ENCODE measurements at places on chromosomes 5 and 9.

DNA sequence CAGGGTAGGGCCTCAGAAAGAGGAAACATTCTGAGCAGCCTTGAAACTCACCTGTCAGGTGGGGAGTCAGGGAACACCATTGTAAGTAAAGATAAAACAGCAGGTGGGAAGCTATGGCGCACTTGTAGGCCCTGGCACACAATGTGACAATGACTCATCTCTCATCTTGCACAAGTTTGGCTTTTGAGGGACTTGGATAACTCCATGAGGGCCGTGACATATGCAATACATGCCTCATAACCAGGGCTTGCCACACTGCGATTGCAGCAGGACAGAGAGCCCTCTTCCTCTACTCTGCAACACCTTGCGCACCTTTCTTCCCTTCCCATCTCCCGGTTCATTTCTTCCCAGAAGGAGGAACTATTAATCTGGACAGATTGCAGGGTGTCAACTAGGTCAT lies 144.9 kb downstream of the CEP120 start:
- no peak for DNase-seq

DNA sequence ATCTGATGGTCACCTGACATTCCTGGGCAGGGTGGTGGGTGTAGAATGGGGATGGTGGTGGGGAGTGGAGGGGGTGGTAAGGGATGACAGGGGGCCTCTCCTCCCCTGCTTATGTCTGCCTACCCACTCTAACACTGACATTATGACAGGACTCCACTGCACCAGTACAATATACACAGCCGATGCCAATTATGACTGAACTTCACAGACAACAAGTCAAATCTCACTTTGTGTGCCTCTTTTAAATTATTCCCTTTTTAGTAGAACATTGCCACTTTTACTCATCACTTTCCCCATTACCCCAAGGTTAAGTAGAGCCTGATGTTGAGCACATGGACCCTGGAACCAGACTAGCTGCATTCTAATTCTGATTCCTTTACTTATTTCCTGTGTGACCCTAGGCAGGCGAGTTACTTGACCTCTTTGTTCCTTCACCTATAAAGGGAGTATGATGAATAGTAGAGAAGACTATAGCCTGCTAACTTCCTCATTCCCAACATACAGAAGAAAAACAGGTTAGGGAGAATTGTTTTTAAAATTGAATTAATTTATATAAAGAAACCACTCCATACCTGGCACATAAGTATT lies 464.7 kb downstream of the DMRT2 start:
- DNase-seq, result no peak

GRCh38 chr5:179772351-179772750 lies 21.4 kb upstream of the LTC4S start:
- DNase-seq, result no peak

GRCh38 chr9:36163786-36164170 lies 5.4 kb upstream of the CCIN start:
- no peak for DNase-seq

- DNase-seq, result no peak
Measured at GRCh38 chr5:33180900-33181299, 259.9 kb upstream of the TARS1 start.

DNA sequence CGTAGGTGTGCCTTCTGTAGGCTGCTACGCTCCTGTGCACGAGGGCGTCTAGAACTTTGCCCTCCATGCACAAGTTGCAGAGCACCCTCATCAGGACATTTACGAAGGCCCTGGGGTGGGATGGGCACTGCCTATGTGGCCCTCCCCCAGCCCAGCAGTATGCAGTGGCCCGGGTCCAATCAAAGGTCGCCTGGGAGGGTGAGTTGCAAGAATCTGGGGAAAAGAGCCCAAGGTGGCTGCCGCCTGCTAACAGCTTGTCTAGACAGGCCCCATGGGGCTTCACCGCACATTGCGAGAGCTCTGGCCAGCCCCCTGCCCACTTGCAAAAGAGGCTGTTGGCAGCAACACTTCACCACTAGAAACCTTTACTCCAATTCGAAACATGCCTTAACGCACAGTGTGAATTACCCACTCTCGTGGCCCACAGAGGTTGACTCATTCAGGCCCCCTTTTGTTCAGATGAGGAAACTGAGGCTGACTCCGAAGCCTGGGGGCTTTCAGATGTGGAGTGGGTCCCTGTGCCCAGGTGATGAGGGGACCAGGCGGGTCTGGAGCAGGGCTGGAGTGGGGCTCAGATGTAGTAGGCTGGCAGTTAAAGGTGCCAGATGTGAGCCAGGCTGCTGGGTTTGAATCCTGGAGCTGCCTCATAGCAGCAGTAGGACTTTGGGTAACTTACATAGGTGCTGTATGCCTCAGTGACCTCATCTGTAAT lies 31.8 kb upstream of the IL17B start:
- no peak for DNase-seq

DNA sequence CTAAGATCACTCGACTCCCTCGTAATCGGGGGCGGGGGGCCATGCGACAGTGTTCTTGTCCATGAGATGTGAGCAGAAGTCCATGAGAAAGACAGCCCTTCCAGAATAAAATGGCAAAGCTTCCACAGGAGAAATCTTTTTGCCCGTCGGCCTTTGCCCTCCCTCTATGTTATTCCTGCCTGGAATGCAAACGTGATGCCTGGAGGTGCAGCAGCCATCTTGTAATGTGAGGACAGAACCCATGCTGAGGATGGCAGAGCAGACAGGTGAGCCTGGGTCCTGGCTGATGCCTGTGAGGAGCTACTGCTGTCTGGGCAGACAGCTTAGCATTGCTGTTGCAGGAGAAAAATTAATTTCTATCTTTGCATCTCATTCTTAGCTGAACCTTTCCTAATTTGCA lies 17.2 kb downstream of the MED10 start:
- DNase-seq, result no peak

DNA sequence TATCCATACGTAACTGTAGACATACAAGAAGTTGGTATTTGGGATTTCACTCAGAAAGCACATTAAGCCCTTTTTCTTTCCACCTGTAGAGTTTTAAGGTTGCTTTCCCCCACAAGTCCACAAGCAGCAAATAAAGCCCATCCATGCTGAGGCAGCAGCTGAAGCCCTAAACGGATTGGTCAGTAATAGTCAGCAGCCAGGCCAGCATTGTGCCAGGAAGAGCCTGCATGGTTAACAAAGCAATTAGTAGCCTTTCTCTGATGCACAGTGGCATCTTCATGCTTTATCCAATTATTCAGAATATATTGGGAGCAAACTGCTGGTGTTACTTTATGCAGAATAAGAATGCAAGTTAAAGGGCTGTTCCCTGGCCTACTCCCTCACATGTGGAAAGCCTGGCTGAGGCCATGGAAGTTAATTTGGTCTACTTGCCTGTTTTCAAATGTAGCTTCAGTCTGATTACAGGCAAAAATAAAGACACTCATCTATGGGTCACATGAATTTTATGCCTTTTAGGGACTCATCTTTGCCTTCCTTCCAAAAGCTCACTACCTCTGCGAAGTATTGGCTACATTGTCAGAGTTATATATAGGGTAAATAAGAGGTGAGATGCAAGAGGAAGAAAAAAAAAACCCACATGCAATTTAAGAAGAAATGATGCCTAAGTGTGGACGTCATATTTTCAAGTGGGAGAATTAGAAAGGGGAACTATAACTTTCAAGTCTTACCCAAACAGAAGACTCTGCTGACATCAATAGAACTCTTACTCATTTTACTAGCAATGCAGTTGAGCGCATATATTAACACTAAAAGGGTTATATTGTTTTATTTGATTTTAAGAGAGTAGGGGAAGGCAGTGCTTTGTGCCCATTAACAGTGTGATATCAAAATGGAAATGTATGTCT lies 15.9 kb downstream of the EBF1 start:
- DNase-seq, result no peak

DNA sequence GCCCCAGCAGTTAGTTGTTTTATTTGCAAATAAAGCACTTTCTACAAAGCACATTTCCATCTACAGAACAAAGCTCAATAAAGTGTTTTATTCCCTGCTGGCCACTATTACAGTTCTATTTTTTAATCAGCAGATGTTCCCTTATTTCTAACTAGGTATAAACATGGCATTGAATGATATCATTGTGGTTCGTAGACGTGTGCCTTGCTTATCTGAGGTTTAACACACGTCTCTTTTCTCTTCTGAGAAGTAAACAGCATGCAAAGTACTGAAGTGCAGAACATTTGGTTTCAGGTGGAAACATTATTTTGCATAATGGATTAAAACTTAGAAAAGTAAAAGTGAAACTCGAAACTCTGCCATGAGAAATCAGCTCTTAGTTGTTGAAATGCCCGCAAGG lies 1989.3 kb upstream of the WWC1 start:
- no peak for DNase-seq

GRCh38 chr9:76537150-76537646 lies 78.2 kb downstream of the GCNT1 start:
- peak; percentile 26 for DNase-seq

GRCh38 chr5:73999297-73999696 lies 373.3 kb downstream of the ARHGEF28 start:
- DNase-seq, result no peak

DNA sequence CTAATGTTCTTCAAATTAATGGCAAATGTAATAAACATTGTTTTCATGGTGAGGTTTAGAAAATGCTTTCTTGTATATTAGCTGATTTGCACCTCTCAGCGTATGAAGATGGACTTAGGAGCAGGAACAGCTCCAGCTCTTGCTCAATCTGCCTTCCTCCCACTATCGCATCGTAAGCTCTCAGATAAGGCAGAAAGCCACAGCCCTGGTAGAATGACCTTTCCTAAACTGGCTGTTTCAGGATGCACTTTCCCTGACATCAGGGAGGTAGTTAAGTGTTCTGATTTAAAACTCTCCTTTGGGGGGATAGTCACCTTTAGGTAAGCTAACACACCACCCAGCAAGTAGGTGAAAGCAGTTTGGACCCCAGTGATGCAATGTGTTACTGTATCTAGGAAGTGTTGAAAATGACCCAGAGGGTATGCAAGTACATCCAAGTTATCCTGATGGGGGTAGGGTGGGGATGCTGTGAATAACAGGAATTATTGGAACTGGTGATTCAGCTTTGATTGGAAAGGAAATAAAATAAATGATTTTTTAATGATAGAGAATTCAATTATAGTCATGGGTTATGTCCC lies 72.3 kb downstream of the LMNB1 start:
- DNase-seq, result no peak

DNA sequence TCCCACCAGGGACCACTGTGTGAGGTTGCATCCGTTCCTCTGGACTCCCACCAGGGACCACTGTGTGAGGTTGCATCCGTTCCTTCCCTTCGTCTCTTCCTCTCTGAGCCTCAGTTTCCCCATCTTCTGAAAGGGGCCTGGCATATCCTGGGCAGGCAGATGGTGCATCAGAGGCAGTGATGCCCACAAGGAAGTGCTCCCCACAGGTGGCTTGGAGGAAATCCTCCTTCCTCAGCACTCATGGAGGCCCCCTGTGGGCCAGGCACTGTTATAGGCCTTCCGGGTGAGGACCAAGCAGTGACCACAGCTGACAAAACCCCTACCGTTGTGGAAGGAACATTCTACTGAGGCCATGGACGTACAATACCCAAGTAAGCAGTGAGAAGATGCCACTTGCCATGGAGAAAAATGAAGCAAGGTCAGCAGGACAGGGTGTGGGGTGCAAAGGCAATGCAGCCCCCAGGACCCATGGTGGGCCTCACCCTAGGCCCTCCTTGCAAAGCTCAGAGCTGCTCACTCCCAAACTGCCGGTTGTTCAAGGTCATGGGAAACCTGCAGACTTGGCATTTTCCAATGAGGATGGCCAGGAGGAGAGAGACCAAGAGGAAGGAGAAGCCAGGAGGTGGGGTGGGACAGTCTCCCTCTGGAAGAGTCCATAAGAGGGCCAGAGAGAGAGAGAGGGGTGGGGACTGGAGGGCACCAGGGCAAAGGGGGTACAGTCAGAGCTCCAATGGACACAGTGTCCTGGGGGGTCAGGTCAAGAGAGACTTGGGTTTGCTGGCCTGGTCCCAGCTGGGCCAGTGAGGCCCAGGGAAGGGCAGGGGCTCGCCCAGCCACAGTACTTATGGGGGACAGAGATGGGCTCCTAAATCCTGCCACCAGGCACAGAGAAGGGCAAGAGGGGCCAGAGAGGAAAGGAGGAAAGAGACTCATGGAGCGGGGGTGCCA lies 51.1 kb downstream of the C9orf50 start:
- DNase-seq, result peak; percentile 57

DNA sequence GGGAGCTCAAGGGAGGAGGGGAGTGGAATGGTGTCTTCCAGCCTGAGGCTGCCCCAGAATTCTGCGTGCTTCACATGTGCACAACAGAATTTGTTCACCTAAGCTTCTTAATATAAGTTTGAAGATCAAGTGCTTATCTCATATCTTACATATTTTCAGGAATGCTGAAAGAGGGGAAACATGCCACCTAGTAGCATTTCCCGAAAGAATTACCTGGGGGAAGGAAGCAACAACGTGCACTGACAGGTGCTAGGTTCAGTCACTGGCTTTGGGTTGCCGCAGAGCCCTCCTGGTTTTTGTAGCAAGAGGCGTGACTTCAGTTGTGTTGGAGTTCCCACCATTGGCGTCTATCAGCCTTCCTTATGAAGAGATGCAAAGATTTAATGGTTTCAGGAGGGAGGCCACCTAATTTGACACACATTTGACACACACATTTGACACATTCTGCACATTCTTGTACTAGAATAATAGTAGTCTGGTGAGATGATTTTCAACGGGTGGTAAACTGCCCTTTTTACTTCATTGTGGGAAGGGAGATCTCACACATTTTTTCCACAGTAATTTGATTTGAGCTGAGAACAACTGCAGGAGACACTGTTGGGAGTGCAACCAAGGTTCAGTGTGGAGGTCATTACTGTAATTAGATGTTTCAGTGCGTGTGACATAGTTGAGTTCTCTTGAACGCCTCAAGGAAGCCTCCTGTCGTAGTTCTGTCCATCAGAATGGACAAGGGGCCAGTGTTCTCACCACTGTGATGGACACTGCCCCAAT lies 481.3 kb downstream of the CCDC171 start:
- DNase-seq, result no peak

- DNase-seq, result no peak
Measured at GRCh38 chr5:107915176-107915812, 244.6 kb upstream of the EFNA5 start.

- no peak for DNase-seq
Measured at GRCh38 chr9:109859447-109859846, 79.4 kb downstream of the PALM2AKAP2 start.

GRCh38 chr9:99004717-99005460 lies 61.2 kb downstream of the COL15A1 start:
- DNase-seq, result no peak

GRCh38 chr9:110125763-110126351 lies 82.1 kb downstream of the C9orf152 start:
- no peak for DNase-seq

GRCh38 chr9:7777771-7778170 lies 21.8 kb downstream of the DMAC1 start:
- DNase-seq, result no peak

DNA sequence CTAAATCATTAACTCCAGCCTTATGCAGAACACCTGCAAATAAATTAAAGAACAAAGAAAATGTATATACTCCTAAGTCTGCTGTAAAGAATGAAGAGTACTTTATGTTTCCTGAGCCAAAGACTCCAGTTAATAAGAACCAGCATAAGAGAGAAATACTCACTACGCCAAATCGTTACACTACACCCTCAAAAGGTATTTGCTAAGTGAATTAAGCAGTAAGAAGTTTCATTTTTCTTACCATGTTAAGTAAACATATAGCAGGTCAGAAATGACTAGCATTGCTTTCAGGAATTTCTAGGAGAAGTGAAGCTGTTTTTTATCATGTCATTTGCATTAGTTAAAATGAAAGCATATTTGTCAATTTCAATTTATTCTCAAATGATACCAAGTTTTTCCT lies 92.7 kb downstream of the MELK start:
- DNase-seq, result no peak

- DNase-seq, result no peak
Measured at GRCh38 chr9:114154600-114155102, 686 bp upstream of the COL27A1 start.

- no peak for DNase-seq
Measured at GRCh38 chr5:174003795-174004194, 14.8 kb downstream of the C5orf47 start.

Data from iPS-NIHi11 (cell line).